ENCODE measurements at places on chromosomes 2 and 18.

DNA sequence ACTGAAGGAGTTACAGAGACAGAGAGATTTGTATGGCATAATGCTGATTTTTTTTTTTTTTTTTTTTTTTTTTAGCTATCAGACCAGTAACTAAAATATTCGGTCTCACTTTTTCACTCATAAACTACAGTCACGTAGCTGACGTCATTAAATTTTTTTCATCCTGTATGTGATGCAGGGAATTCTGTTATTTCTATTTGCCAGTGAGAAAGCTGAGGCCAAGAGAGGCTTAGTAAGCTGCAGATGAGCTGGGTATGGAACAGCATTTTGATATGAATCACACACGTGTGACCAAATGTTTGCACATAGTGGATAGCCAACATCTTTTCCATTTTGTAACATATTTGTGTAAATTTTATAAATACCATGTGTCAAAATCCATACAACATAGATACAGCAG is 79.1 kb upstream of the EPB41L3 start:
- no peak for DNase-seq

GRCh38 chr2:204258890-204259289 is 286.4 kb upstream of the PARD3B start:
- DNase-seq: no peak

GRCh38 chr2:132849118-132849517 is 179.1 kb upstream of the LYPD1 start:
- no peak for DNase-seq

DNA sequence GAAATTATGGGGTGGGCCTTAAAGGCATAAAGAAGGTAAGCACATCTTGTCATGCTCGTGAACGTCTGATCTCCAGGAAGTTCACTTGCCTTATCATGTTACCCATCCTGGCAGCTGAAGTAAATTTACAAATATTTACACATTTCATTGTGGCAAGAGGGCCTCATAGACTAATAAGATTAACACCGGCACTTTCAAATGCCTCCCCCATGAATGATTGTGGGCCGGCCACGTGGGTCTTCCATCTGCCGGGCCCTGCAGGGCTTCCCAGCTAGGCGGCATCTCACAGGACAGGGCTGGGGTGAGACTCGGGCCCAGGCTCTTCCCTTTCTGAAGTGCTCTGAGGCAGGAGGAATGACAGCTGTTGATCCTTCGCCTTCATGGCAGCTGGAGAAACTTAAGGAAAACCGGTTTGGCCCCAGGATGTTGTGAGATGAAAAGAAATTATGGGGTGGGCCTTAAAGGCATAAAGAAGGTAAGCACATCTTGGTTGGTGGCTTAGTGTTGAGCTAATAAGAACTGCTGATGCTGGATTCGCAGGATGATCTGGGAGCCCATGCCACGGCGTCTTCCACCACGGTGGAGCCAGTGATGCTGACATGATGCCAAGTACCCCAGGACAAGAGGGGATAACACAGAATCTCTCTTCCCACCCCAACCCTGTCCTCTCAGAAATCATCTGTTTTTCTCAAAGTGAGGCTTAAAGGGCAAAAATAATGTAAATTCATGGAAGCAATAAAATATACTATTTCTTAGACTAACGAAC is 176.3 kb downstream of the SEPTIN10 start:
- no peak for DNase-seq

DNA sequence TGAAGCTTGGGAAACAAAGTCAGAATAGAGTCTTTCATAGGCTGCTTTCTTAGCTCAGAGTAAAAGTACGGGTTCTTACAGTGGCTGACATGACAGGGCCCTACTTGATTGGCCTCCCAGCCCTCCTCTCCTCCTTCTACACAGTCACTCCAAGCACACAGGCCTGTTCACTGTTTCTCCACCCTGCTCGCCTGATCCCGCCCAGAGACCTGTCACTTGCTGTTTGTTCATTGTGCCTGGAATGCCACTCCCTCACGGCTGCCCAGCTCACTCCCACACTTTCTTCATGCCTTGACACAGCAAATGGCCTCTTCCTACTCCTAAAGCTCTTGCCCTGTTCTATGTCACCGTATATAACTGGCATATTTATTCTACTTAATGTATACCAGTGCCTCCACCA is 104.8 kb downstream of the MAP4K4 start:
- DNase-seq: no peak

DNA sequence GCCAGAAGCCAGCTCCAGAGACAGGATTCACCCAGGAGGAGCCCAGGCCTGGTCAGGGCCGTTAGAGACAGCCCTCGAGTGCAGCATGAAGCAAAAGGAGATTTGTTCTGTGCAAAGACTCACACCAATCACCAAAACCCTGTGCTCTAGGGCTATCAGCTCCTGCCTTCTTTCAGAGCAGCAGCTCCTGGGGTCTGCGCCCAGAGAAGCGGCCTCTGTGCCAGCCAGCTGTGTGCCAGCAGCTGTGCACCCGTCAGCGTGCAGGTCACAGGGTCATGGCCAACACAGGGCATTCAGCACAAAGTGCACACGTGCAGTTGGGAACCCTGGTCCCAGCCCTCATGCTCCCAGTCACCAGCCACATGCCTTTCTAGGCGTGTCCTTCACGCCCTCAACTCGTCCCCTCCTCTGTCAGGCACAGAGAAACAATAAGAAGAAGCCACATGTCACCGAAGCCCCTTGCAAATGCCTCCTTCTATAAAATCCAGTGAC is 49.3 kb downstream of the ZNF516 start:
- no peak for DNase-seq

- no peak for DNase-seq
These were observed 7.5 kb downstream of the C2orf49 start for GRCh38 chr2:105344704-105345345.

- no peak for DNase-seq
These were observed 86.2 kb downstream of the MIB1 start for GRCh38 chr18:21826641-21827302.

- DNase-seq: no peak
These were observed 755.0 kb upstream of the RAB6C start for GRCh38 chr2:129224486-129224885.

- no peak for DNase-seq
These were observed 77.7 kb upstream of the WDR75 start for GRCh38 chr2:189363559-189363958.

GRCh38 chr2:207515671-207516070 is 14.1 kb upstream of the CREB1 start:
- DNase-seq: no peak

DNA sequence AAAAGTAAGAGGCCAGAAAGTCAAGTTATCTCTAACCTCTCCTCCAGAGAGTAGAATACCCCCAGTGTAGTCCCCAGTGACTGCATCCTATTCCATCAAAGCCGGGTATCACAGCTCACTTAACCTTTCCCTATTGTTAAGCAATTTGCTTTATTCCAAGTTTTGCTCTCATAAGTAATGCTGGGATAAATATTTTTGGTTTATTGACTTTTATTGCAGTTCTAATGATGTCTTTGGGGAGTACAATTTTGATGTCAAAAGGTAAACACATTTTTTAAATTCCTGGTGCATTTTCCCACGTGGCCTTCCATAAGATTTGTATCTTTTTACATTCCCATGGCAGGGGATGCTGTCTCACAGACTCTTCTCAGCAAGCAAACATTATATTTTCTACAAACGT is 43.3 kb downstream of the CMPK2 start:
- DNase-seq: no peak

DNA sequence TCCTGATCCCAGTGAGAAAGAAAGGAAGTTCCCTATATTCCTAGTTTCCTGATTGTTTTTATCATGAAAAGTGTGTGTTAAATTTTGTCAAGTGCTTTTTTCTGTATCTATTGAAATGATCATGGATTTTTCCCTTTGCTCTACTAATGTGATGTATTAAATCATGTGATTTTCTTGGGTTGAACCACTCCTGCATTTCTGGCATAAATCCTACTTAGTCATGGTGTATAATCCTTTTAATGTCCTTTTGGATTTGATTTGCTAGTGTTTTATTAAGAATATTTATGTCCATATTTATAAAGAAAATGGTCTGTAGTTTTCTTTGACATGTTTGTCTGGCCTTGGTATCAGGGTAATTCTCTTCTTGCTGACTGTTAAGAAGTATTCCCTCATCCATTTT is 87.3 kb upstream of the CNGA3 start:
- DNase-seq: no peak

DNA sequence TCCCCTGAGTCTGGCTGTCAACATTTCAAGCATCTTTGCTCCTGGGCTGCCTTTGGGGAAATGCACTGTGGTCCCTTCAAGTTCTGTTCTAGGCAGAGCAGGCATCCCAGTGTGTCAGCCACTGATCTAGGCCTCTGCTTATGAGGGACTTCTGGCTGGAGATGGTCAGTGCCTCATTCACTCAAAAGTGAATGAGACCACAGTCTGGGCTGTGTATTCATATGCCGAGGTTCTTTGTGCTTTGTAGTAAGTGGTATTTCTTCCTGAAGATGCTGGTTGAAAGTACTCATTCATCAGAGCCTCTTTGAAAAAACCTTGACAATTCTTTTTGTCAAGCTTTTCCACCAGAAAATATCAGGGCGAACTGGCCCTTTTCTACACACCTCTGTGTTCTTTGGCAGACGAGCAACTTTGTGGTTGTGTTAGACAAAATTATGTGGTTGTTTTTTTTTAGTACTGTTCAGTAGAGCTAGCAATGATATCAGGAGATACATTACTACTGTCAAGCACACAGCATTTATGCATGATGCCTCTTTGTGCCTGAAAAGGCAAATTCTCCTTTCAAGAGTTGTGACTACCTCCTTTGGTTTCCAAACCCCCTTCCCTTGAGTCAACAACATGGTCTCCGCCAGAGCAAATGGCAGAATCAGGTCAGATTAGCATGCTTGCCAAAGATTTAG is 510.9 kb upstream of the NRP2 start:
- DNase-seq: no peak

DNA sequence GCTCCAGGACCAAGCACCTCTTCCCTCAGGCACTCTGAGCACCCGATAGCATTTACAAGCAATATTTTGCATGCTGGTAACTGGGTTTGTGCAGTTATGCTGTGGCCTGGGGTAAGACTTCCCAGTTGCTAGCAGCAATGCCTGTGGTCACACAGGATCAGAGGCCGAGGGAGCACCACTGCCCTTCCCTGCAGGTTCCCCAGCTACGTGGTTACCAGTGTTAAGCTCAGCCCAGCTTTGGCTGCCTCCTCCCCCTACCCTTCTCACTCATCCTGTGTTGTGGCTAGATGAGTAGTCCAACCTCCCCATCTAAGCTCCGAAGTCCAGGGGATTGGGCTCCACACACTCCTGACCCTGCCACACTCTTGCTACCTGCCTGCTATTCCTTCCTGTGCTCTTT is 141.1 kb downstream of the CELF4 start:
- no peak for DNase-seq

- DNase-seq: no peak
These were observed 197.0 kb downstream of the HRH4 start for GRCh38 chr18:24657444-24657842.

DNA sequence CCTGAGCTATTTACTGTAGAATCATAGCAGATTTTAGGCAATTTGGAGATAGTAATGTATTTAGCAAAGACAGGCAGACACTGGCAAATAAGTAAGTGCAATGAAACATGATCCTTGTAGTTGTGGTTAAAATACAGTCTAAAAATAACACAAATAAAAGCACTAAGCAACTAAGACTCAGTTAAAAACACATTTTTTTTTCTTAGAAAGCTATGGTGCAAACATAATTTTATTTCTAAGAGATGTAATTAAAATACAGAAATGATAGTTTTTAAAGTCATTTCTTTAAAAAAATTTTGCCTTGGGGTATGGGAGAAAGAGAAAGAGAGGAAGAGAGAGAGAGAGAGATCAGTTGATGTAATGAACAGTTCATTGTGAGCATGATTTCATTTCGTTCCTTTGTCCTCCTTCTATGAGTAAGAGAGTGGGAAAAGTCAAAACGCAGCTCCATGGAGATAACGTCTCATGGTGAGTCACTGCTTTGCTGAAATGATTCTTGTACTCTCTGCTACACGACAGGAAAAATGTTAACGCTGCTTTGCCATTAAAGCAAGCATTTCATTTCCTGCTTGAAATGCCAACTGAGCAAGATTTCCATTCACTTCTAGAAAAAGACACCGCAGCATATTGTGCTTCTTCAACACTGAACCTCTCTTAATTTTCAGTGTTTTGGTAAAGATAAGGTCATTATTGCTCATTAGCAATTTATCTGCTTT is 61.3 kb upstream of the PGAP1 start:
- DNase-seq: no peak

DNA sequence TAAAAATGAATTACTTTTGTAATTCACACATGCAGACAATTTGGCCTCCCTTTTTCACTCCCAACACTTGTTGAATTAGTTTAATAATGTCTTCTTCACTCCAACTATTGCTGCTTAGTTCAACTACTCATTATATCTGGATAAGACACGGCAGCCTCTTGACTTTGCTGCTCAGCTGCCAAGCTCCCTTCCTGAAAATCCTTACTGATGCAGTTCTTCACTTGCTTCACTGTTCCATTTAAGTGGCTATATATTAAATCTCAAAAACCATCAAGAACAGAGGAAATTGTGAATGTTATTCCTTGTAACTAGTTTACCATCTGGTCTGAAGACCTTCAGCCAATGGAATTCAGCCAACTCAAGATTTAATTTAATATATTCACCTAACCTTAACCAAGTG is 127.1 kb downstream of the NCOA1 start:
- DNase-seq: no peak

DNA sequence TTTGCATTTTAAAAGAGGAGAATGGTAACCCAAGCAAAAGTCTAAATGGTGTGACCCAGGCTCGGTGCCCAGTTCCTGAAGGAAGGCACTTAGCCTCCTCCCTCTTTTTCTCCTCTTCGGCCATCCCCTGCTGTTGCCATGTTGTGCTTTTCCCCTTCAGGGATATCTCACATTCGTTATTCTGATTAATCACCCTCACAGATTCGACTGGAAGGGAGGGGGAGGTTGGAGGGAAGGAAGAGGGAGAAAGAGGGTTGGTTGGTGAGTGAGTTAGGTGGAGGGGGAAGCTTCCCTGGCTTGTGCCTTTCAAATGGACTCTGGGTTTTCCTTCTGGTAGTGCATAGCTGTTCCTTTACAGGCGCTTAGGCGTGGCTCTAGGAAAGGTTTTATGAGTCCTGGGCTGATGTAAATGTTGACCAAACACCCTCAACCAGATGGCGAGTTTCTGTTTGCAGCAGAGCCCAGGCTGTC is 39.0 kb upstream of the LYPD6B start:
- DNase-seq: no peak

DNA sequence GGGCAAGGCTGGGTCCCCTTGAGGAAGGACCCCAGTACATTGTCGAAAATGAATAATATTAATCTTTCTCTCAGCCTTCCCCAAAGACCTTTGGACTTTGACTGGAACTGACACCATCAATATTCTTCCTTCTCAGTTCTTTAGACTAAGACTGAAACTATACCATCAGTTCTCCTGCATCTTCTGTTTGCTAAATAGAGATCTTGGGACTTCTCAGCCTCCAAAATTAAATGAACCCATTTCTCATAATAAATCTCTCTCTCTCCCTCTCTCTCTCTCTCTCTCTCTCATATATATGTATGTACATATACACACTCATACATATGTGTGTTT is 39.7 kb upstream of the VRK2 start:
- DNase-seq: no peak

DNA sequence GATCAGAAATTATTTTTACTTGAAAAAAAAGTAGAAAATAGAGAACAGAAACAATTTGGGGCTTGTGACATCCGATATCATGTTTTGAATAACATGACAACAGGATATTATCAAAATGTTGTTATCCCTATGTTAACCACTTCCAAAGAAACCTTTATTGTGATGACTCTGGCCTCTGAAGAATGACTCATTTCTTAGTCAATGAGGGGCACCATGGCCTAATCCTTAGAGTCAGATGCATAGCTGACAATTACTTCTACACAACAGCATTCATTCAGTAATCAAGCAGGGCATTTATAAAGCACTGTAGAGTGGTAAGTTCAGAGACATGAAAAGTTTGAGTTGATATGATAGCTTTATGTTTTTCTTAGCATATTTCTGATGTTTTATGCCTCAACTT is 703.0 kb downstream of the RNF144A start:
- no peak for DNase-seq

Measured in esophagus squamous epithelium (tissue), 5 donors.